ENCODE measurements at places on chromosomes 5 and 9.

DNA sequence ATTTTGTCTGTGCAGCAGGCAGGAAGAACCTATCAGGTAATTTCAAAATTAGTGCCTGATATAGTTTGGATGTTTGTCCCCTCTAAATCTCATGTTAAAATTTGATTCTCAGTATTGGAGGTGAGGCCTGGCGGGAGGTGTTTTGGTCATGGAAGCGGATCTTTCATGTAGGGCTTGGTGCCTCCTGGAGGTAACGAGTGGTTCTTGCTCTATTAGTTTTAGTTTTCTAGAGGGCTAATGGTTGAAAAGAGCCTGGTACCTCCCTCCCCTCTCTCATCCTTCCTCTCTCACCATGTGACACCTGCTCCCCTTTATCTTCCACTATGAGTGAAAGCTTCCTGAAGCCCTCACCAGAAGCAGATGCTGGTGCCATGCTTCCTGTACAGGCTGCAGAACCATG, 106.3 kb downstream of the DRD1 start:
- no peak for DNase-seq

GRCh38 chr5:179224741-179225140, 120.5 kb downstream of the ADAMTS2 start:
- DNase-seq, result no peak

DNA sequence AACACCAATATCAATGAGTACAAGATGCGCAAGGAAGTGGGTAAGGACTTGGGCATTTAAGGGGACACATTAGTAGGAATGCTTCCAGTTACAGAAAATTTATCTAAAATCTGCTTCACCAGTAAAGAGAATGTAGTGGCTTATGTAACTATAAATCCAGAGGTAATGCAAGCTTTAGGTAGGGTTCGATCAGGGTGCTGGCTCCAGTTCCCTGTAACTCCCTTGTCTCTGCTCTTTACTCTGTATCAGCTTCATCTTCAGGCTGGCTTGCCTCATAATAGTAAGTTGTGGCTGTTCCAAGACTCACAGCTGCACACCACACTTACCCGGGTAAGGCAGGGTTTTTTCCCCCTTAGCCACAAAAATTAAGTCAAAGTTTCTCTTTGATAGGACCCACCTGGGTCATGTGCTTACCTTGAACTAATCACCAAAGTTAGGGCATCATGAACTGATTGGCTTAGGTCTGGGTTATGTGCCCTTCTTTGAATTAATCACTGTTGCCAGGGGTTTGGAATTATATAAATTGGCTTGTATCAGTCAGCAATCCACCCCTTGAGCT, 35.5 kb downstream of the ARHGEF37 start:
- no peak for DNase-seq

DNA sequence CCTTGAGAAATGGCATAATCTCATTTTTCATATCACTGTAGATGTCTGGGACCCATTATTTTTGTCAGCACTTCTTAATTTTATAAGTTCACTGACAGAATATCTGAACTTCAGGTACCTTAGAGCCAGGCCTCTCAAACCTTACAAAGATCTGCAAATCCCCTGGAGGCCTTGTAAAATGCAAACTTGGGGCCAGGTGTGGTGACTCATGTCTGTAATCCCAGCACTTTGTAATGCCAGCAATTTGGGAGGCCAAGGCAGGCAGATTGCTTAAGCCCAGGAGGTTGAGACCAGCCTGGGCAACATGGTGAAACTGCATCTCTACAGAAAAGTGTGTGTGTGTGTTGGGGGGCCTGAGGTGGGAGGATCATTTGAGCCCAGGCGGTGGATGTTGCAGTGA, 30.8 kb downstream of the RASGRF2 start:
- no peak for DNase-seq

GRCh38 chr5:105587963-105588662, 2025.5 kb upstream of the NUDT12 start:
- no peak for DNase-seq

DNA sequence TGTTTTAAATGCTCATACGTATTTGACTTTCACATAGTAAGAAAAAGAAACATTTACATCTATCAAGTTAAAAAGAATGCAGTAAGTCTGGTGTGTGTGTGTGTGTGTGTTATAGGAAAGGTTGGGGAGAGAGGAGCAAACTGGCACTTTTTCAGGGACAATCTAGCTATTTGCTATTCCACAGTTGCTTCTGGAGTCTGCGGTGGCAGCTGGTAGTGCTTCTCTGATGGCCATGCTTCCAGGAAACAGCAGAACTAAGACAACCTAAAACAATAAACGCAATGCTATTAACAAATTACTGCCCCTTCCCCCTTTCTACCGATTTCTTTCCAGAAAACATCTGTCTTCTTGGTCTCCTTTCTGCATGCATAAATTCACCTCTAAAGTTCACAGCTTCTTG, 70.0 kb upstream of the CDH10 start:
- no peak for DNase-seq

DNA sequence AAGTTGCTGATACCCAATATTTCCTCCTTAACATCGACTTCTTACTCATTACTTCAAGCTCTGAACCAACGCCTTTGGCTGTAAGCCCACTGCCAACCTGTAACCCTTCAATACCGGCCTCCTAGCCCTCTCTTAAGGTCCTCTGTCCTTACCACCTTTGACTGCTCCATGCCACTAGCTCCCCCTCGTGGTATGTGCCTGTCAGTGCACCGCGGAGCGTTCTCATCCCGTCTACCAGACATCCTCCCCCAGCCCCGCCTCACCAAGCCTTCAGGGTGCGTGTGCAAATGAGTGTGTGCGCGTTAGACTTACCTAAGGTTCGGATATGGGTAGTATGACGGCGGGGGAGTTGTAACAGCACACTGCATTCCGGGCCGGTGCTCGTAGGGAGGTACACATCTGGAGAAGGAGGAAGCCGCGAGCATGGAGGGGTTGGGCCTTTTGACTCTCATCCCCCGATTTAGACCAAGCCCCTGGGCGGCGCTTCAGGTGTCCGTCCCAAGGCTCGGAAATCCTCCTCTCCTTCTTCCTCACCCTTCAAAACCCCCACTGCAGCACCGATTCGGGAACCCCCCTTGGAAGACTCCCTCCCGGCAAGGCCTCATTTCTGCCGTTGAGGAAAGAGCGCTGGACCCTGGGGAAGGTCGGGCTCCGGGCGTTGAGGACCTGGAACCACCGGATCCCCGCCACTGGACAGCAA, 2.8 kb upstream of the MYORG start:
- peak; percentile 83 for DNase-seq

GRCh38 chr9:114026335-114026734, 51.8 kb downstream of the AMBP start:
- no peak for DNase-seq

- DNase-seq, result no peak
Measured at GRCh38 chr9:4618700-4619099, 43.4 kb upstream of the PLPP6 start.

GRCh38 chr9:16653491-16654399, 216.7 kb downstream of the BNC2 start:
- no peak for DNase-seq

- no peak for DNase-seq
Measured at GRCh38 chr9:98372077-98372836, 116.8 kb upstream of the TBC1D2 start.

DNA sequence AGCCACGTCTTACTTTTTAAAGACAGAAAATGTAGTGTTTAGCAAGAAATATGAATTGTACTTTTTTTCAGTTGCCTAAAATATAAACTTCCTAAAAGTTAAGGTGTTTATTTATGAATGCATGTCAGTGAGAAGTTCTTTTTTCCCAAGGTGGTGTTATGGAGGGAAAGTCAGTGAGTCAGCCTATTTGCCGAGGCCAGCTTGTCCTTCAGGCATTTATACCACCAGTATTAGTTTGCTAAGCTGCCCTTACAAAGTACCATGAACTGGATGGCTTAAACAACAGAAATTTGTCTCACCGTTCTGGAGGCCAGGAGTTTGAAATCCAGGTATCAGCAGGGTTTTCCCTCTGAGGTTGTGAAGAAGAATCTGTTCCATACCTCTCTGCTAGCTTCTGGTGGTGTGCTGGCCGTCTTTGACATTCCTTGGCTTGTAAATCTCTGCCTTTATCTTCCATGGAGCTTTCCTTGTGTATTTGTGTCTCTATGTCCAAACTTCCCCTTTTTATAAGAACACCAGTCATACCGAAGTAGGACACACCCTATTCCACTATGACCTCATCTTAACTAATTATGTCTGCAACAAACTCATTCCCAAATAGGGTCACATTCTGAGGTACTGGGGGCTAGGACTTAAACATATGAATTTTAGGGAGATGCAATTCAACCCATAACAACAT, 38.4 kb downstream of the PRKACG start:
- DNase-seq, result no peak

- no peak for DNase-seq
Measured at GRCh38 chr5:176822041-176822792, 11.9 kb downstream of the UNC5A start.

DNA sequence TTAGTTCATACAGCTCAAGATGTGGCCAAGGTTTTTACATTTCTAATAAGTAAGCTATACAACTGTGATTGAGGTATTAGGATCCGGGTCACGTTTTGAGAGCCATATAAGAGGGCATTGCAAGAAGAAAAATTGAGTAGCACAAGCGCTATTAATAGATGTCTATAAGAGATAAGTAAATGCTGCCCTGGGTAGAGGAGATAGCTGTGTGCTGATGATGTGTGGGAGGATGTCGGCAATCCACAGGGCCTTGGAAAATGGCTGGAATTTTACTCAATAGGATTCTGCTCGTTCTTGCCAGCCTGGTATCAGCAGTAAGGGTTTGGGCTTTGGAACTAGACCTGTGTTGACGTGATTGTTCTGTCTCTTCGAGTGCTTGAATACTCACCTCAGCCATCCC, 41.6 kb downstream of the CSF1R start:
- DNase-seq, result no peak

GRCh38 chr9:27451207-27451797, 72.8 kb upstream of the IFNK start:
- no peak for DNase-seq

DNA sequence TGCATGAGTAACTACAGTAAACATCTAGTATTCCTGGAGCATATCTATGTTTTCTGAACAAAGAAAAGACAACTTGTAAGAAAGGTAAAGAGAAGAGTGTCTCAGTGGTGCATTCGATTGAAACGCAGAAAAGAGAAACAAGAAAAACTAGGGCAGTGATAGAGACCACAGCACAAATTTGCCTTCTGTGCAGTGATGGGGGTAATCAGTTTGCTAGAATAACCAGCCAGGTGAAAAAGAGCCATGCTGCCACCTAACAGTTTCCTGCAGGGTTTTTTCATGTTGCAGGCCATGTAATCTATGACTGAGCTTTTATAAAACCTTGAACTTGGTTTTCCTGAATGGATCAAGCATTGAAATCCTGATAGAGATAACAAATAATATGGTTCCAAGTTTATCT, 198.4 kb upstream of the MEF2C start:
- no peak for DNase-seq

DNA sequence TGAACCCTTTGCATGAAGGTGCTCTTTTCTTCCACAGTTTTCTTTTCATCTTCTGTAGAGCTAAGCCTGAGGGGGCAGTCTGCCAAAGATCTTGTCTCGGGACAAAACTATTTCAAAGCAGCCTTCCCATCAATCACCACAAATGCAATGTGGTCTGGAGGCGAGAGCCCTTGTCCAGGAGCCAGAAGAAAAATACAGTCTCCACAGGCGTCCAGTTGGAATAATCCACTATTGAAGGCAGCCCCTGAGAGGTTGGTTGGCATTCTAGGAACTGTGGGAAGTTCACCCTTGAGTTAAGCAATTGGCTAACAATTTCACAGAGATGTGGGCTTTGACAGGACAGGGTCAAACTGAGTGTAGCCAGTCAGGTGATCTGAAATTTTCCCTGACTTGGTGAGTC, 72.0 kb downstream of the SEMA6A start:
- no peak for DNase-seq

DNA sequence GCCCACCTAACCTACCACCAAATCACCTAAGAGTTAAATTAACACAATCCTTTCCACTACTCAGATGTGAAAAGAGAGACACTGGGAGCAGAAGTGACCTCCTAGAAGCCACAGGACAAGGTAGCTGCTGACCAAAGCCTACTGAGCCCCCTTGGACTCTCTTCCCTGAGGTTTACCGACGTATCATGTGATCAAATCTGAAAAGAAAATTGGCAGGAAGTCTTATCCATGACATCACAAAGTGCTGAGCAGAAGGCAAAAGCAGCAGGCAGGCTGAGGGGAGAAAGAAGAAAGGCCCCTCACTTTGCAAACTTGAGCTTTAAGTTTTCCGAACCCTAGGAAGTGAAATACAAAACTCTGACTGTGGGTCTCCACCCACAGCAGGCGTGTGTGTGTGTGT, 11.1 kb downstream of the PRELID2 start:
- DNase-seq, result no peak

GRCh38 chr5:1244976-1245375, 19.8 kb downstream of the SLC6A18 start:
- DNase-seq, result no peak

All from stimulated activated CD4-positive, alpha-beta T cell treated with anti-CD3 and anti-CD28 coated beads, TNF-alpha, amount 100 ng/mL, for 1 hour (primary cell).